Naive thymus-derived CD8-positive, alpha-beta T cell (primary cell): ENCODE measurements at places on chromosomes 7 and 10. TPM values are rescaled to one million over a fixed set of nuclear protein-coding genes. Genes with fewer than 3 reads are reported as not detected.
A peak's percentile ranks its signal among the peaks of the same experiment; 100 is the strongest.

ALKBH4 gene
- 12.9 TPM for total RNA-seq

MYL10 gene
- total RNA-seq = not detected

LOXL4 gene
- not detected for total RNA-seq

GATA3 gene
- 23.9 TPM for total RNA-seq

RASSF4 gene
- total RNA-seq = 0.88 TPM

- H3K36me3 ChIP-seq = no peaks in the 10 kb centered on the region
- no peak for DNase-seq
- H3K4me1 ChIP-seq = peaks cover 2% of the 10 kb centered on the region
- H3K4me3 ChIP-seq = no peak overlapping the region
These were observed 139.0 kb downstream of the SEPTIN14 start for GRCh38 chr7:55723621-55723941.

- no peak for DNase-seq
- no peaks in the 10 kb centered on the region for H3K36me3 ChIP-seq
- H3K27ac ChIP-seq = no peak overlapping the region
- no peaks in the 10 kb centered on the region for H3K27me3 ChIP-seq
- peaks cover 11% of the 10 kb centered on the region for H3K4me1 ChIP-seq
- H3K4me3 ChIP-seq = no peak overlapping the region
These were observed 87.9 kb upstream of the PLXDC2 start for GRCh38 chr10:19728376-19728775.

- H3K27me3 ChIP-seq = no peaks in the 10 kb centered on the region
- no peak overlapping the region for H3K27ac ChIP-seq
- peaks cover 2% of the 10 kb centered on the region for H3K36me3 ChIP-seq
- DNase-seq = no peak
- no peaks in the 10 kb centered on the region for H3K4me1 ChIP-seq
These were observed 249.4 kb downstream of the CRPPA start for GRCh38 chr7:16171928-16172327.

- DNase-seq = no peak
- no peak overlapping the region for H3K4me3 ChIP-seq
- no peak overlapping the region for H3K27ac ChIP-seq
- no peaks in the 10 kb centered on the region for H3K36me3 ChIP-seq
- H3K4me1 ChIP-seq = no peaks in the 10 kb centered on the region
These were observed 33.9 kb downstream of the ZWINT start for GRCh38 chr10:56327118-56327517.

DNA sequence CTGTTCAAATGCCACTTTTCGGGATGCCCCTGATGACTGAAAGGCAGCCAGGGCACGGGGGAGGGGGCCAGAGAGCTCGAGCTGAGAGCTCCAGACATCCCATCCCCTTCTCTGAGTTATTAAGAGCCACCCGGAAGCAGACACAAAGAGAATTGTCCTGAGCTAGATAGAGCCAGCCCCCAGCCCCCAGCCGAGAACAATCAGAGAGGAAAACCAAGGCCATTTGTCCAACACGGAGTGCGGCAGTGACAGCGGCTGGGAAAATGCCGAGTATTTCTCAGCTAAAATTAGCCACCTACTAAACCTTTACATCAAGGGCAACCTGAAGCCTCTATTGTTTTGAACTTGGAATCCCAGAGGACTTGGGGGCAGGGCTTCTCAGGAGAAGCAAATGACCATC, 51.0 kb downstream of the UNC5B start:
- H3K4me3 ChIP-seq = no peak overlapping the region
- H3K27me3 ChIP-seq = no peaks in the 10 kb centered on the region
- DNase-seq = no peak

DNA sequence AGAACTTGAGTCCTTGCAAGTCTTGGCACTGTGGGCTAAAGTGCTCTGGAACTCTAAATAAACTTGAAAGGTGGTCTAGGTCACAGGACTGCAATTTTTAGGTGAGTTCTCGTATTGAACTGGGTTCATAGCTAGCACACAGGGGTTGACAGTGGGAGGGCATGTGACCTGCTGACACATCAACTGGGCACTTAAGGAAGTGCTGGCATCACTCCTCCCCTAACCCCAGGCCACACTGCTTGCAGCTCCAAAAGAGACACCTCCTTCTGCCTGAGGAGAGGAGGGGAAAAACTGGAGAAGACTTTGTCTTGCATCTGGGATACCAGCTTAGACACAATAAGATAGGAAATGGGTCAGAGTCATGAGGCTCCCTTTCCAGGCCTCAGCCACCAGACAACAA, 38.0 kb upstream of the AASS start:
- no peak for DNase-seq
- peaks cover 3% of the 10 kb centered on the region for H3K27me3 ChIP-seq
- H3K4me3 ChIP-seq = no peak overlapping the region

DNA sequence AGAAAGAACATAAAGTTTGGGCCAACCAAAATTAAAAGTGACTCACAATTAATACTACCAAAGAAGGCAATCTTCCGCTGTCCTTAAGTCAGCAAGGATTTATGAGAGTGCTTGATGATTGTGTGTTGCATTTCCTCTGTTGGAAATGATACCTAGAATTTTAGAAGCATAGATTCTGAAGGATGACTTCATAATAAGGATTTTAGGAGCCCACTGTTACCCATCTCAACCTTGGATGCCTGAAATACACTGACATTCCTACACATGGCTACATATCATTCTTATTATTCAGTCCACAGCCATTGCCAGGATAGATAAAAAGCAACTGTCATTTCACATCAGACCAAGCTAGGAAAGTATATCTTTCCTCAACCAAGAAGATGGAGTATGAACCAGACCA, 823.8 kb downstream of the LRMDA start:
- H3K36me3 ChIP-seq = no peaks in the 10 kb centered on the region
- H3K4me3 ChIP-seq = no peak overlapping the region
- no peaks in the 10 kb centered on the region for H3K4me1 ChIP-seq
- no peak for DNase-seq
- no peaks in the 10 kb centered on the region for H3K27me3 ChIP-seq
- H3K27ac ChIP-seq = no peak overlapping the region

GRCh38 chr10:120734483-120735078, 116.6 kb upstream of the WDR11 start:
- no peak overlapping the region for H3K4me3 ChIP-seq
- H3K27me3 ChIP-seq = peaks cover 10% of the 10 kb centered on the region
- H3K27ac ChIP-seq = no peak overlapping the region
- no peak for DNase-seq
- H3K36me3 ChIP-seq = no peaks in the 10 kb centered on the region

DNA sequence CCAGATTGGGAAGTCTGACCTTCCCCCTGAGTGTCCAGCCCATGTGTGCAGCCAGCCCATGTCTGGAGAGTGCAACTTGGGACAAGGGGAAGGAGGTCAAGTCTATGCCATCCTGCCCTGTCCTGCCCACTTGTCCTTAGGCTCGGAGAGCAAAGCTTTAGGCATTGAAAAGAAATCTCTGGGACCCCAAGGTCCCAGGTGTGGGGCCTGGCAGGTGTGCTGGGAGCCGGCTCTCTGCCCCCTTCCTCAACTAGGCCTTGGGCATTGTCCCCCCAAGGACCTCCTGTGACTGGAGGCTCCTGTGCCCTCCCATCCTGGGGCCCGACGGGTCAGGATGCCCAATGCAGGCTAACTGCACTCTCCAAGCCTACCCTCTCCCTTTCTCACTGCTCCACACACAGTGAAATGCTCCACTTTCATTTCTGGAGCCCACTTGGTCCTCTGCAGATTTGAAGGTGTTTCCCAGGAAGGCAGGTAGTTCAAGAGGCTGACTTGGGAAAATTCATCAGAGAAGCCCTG, 124.7 kb downstream of the PTPN20 start:
- no peaks in the 10 kb centered on the region for H3K4me1 ChIP-seq
- no peak overlapping the region for H3K27ac ChIP-seq
- no peak for DNase-seq
- no peak overlapping the region for H3K4me3 ChIP-seq
- H3K36me3 ChIP-seq = no peaks in the 10 kb centered on the region

- no peaks in the 10 kb centered on the region for H3K36me3 ChIP-seq
- no peaks in the 10 kb centered on the region for H3K4me1 ChIP-seq
- peaks cover 9% of the 10 kb centered on the region for H3K27me3 ChIP-seq
- no peak for DNase-seq
- H3K27ac ChIP-seq = no peak overlapping the region
These were observed 80.2 kb upstream of the NFE2L3 start for GRCh38 chr7:26071622-26072456.

DNA sequence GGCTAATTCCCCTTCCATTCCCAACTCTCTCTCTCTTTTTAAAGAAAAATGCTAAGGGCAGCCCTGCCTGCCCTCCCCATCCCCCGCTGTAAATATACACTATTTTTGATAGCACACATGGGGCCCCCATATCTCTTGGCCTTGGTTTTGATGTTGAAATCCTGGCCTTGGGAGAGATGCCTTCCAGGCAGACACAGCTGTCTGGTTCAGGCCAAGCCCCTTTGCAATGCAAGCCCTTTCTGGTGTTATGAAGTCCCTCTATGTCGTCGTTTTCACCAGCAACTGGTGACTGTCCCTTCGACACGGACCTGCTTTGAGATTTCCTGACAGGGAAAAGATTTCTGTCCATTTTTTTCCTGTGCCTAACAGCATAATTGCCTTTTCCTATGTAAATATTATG, 3.0 kb downstream of the ADRA2A start:
- peaks cover 2% of the 10 kb centered on the region for H3K36me3 ChIP-seq
- no peak overlapping the region for H3K27ac ChIP-seq
- H3K4me1 ChIP-seq = peaks cover 27% of the 10 kb centered on the region
- DNase-seq = no peak
- H3K4me3 ChIP-seq = no peak overlapping the region

DNA sequence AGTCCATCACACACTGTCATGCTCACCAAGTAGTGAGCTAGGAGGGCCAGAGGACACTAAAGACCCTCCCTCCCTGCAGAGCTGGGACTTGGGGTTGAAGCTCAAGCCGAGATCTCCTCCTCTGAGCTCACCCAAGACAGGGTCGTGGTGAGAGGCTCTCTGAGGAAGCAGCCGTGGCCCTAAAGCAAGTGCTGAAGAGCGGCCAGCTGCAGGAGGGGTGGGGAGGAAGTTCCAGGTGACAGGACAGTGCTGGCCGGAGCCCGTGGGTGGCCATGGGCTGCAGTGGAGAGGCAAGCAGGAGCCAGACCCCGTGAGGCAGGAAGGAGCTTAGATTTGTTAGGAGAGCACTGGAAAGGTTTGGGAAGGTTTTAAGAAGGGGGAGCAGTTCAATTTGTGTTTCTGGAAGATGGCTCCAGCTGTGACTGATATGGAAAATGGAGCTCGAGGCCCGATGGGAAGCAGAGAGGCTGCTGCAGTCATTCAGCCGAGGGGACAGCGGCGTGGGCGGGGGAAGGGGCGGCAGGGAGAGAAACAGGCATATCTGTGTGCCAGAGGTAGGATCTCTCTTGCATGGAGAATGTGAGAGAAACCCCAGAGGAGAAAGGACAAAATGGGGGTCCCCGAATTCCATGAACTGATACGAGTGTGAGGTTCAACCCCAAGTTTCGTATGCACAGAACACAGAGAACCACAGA, 26.9 kb upstream of the DNAAF5 start:
- no peaks in the 10 kb centered on the region for H3K27me3 ChIP-seq
- H3K4me1 ChIP-seq = peaks cover 2% of the 10 kb centered on the region
- peaks cover 24% of the 10 kb centered on the region for H3K36me3 ChIP-seq
- H3K27ac ChIP-seq = no peak overlapping the region
- H3K4me3 ChIP-seq = no peak overlapping the region

- no peak for DNase-seq
- no peak overlapping the region for H3K4me3 ChIP-seq
- H3K36me3 ChIP-seq = no peaks in the 10 kb centered on the region
- H3K4me1 ChIP-seq = peaks cover 3% of the 10 kb centered on the region
- H3K27me3 ChIP-seq = no peaks in the 10 kb centered on the region
These were observed 46.3 kb downstream of the HTRA1 start for GRCh38 chr10:122507616-122508015.

DNA sequence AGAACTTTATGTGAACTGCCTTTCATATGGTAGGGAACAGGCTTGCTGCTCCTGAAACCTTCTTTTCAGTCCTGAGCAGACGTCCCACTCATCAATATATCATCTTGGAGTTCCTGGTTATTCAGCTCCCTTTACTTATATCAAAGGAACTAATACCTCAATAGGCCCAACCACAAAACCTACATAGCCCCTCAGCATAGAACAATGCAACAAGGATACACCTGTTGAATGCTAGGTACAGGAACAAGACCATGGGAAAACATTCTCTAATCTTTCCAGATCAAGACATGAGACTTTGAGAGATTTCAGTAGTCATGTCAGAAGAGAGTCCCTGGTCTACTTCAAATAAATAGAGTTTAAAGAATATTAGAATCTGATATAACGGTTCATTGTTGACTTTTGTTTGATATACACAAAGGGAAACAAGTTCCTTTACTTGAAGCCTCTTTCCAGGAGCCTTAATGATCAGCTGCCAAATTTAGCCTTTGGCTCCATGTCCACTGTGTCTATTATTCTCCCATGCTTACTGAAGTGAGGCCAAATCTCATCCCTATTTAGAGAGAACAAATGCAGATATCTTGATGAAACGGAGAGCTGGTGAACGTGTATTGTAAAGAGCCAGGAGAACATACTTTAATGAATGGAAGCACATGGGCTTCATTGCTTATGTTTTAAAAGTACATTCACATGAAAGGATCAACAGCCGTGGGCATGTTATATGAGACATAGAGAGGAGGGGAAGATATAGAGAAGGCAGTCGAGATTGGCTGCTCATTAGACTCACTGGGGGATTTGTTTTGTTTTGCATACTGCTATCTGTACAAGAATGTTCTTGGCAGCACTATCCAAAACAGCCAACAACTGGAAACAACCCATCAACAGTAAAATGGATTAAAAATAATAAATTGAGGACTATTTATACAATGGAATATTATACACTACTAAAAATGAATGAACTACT, 9.5 kb downstream of the RHOBTB1 start:
- peaks cover 16% of the 10 kb centered on the region for H3K27me3 ChIP-seq
- no peak overlapping the region for H3K27ac ChIP-seq
- no peaks in the 10 kb centered on the region for H3K36me3 ChIP-seq
- no peaks in the 10 kb centered on the region for H3K4me1 ChIP-seq
- DNase-seq = no peak

DNA sequence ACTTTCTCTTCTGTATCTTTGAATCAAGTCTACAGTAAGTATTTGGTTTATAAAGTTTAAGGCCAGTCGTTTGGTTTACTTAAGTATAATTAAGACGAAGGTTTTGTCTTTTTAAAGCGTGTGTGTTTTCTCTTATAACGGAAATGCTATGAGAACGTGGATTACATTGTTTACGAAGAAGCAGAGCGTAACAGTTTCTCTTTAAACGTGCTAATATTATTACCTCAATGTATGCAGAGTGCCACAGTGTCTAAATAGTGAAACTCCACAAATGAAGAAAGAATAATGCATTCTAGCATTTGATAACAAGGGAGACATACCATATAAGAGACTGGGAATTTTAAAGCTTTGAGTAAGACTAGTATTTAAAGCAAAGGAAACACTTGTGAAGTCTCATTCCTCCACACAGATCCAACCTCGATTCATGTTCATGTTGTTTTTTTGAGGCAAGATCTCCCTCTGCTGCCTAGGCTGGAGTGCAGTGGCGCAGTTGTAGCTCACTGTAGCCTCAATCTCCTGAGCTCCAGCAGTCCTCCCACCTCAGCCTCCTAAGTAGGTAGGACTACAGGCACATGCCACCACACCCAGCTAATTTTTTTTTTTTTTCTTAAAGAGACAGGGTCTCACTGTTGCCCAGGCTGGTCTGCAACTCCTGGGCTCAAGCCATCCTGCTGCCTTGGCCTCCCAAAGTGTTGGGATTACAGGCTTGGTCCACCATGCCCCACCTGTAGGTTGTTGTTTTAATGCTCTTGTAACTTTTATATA, 75.1 kb downstream of the ANKRD61 start:
- peak overlapping the region; percentile 87 for H3K27ac ChIP-seq
- no peaks in the 10 kb centered on the region for H3K27me3 ChIP-seq
- H3K4me1 ChIP-seq = peaks cover 39% of the 10 kb centered on the region
- peaks cover 4% of the 10 kb centered on the region for H3K36me3 ChIP-seq
- peak overlapping the region; percentile 92 for H3K4me3 ChIP-seq

GRCh38 chr7:104973909-104974415, 40.0 kb upstream of the KMT2E start:
- H3K27me3 ChIP-seq = no peaks in the 10 kb centered on the region
- no peak for DNase-seq
- no peak overlapping the region for H3K27ac ChIP-seq
- H3K36me3 ChIP-seq = no peaks in the 10 kb centered on the region
- no peak overlapping the region for H3K4me3 ChIP-seq
